ENCODE measurements at places on chromosomes 12 and 14.

DNA sequence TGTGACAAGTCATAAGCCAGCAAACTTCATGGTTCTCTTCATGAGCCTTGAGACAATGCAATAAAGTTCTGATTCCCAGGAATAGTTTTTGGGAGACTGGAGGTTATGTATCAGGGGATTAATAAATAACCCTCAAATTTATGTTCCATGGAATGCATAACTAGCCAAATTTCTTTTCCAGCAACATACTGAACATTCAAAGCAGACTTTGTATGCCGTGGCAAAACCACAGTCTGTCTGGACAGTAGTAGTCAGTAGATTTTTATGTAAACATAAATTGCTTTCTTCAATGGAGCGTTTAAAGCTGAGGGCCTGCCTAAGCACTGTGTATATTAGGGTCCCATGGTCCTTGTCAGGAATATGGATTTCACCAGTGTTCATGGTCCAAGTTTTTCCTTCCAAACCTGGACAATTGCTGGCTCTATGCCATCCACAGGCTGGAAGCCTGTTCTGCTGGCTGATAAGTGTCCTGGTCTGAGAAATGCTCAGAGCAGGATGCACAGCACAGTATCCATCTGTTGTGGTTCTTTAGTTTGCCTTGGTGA is 144.9 kb downstream of the SRGAP1 start:
- DNase-seq: no peak

GRCh38 chr14:85512451-85512850 is 17.5 kb upstream of the FLRT2 start:
- no peak for DNase-seq

GRCh38 chr12:55708695-55709233 is 1.1 kb upstream of the ITGA7 start:
- DNase-seq: no peak

- DNase-seq: no peak
These were observed 73.7 kb downstream of the PTPN21 start for GRCh38 chr14:88481059-88481458.

DNA sequence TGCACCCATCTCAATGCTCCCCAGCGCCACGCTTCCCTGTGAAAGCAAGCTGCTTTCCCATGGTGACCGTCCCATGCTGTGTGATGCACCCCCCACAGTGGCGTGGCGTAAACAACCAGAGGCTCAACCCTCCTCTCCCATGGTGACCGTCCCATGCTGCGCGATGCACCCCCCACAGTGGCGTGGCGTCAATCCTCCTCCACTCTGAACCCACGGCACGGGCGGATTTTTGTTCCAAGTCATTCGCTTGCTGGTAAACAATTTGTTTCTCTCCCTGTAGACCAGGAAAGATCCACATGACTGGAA is 8.9 kb downstream of the STX2 start:
- no peak for DNase-seq

DNA sequence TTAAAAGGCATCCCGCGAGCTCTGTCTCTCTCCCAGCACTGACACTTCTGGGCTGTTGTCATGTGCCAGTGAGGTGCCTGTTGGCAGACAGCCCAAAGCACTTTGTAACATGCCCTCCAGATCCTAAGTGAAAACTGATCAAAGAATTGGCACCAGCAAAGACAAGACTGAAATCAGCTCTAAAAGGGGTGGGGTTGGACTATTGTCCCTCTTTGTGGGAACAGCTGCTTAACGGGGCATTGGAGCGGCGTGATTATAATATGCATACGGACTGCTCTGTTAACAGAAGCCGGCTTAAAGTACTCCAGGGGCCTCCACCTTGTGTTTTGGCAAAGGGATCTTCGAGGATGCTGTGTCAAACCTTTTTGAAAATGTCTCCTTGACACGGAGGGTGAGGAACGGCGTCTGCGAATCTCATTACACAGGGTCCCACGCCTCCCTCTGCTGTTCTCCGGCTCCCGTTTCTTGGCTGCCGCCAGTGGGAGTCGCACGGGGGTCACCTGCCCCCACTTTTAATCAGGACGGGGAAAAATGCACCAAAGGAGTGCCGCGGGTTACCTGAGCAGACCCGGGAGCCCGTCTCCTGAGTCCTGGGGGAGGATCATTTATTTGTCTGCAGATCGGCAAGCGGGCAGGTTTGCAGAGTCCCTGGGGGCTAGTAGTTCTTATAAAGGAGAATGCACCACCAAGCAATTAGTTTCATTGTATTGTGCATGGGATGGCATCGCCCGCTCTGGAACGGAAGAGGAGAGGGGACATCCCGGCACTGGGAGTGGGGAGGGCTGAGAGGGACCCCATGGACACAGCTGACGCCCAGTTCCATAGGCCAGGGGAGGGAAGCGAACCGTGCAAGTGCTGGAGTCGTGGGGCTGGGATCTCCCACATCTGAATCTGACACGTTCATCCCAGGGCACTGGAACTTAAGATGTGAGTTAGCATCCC is 44.3 kb downstream of the SPRING1 start:
- no peak for DNase-seq

DNA sequence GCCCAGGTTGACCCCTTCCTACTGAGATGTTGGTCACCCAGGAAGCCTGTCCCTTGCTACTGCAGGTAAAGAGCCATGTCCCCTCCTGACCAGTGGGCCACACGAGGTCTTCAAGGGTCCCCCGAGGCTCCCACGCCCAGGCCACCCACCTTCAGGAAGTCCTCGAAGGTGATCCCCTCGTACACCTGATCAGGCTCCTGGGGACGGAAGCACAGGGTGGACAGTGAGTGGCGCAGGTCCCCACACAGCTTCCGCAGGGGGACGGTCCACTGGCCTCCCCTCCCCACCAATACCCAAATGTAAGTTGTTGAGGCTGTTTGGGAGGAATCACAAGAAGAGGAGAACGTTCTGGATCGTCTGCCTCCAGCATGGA is 57.4 kb downstream of the TESC start:
- no peak for DNase-seq

- no peak for DNase-seq
These were observed 19.2 kb upstream of the CORO1C start for GRCh38 chr12:108750526-108750925.

GRCh38 chr12:7411343-7411742 is 32.6 kb downstream of the CD163L1 start:
- DNase-seq: no peak

GRCh38 chr14:60655119-60655897 is 6.0 kb upstream of the SIX1 start:
- no peak for DNase-seq

DNA sequence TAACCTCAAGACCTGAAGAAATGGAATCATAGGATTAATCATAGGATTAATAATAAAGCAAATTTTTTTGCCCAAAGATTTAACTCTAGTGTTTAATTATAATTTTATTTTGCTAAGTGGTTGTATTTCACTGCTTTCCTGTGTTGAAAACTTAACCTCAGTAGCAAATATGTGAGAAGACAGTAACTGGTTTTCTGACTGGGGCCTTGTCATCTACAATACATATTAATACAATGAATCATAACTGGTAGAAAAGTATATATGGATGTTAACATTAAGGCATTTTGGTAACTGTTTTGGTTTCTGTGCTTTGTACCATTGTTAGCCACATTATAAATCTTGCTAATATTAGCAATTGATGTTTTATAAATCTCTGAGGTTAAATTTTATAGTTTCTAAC is 92.2 kb downstream of the ACSS3 start:
- DNase-seq: no peak

- DNase-seq: no peak
These were observed 418.2 kb downstream of the ZFP36L1 start for GRCh38 chr14:68374682-68375081.

DNA sequence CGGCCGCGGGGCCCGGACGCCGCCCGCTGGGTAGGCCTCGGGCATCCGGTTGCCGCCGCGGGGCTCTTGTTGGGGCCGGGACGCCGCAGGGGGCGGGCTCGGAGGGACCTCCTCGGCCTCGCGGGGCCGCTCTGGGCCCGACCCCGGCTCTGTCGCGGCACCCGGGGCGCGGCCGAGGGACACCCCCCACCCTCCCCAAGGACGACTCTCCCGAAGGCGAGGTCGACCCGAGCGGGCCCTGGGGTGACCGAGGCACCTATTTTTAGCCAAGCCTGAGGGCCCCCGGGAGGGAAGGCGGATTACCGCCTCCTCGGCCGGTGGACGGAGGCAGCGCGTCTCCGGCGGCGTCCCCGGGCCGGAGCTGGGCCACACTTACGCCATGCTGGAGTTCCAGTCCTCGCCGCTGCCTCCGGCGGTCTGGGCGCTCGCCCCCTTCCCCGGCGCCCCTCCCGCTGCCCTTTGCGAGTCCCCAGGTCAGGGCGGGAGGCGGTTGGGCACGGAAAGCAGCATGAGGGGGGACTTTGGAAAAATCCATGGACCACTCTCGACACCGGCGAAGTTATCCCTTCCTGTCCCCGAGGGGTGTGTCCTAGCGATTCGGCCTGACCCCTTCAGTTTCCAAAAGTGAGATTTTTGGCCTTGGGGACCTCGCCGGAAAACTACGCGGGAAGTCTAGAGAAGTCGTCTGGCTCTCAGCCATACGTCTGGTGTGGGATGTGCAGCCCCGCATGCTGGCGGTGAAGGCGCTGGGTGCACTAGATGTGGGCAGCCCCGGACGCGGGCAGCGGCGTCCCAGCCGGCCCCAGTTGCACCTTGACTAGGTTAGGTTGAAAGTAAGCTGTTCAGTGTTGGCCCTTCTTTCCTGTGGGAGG is 699 bp downstream of the KTN1 start:
- peak; percentile 65 for DNase-seq

- DNase-seq: no peak
These were observed 50.2 kb downstream of the ARL6IP4 start for GRCh38 chr12:123030686-123031085.

GRCh38 chr12:8828257-8829124 is 6.1 kb downstream of the A2ML1 start:
- no peak for DNase-seq

GRCh38 chr14:93855737-93856136 is 67.5 kb upstream of the PRIMA1 start:
- DNase-seq: no peak

DNA sequence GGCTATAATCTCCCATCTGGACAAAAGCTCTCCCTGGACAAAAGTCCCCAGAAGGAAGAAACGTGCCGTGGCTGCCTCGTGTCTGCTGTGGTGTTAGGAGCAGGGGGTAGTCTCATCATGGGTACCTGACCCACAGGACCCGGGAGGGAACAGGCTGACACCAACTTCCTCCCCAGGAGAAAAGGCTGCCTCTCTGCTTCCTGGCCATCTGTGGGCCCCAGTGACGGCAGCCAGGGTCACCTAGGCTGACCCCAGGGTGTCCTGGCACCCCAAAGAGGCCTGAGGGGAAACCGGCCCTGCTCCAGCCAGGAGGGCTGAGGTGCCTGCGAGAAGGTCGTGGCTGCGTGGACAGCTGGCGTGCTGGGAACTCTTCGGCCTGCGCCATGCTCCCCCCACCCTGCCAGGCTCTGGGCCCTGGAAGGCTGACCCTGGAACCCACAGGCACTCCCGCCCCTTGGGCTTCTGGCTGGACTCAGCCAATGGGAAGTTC is 133.9 kb downstream of the RFLNA start:
- no peak for DNase-seq

DNA sequence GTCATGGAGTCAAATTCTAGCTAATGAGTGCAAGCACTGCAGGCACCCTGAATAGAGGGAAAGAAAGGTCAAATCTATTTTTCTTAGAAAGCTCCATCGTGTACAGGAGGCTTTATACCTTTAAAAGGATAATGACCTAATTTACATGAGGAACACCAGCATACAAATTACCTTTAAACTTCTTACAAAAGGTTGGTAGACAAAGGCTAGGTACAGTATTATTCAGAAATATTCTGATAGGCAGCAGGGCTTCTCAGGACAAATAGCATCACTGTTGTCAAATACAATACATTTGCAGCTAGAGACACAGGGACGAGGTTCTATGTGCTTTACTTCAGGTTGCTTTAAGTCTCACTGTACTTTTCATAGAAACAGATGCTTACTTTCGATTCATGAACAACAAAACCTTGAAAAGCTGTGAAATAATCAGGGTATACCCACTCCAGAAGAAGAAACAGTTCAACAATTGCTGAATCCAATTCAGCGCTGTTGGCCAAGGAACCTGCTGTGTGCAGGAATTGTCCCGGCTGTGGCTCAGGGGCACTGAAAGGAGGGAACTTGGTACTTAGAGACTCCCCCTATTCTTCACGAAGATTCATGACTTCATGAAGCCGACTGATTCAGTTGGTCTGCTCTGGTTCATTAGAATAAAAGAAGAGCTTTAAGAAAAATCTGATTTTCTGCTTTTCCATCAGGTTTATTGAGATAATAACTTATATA is 252.9 kb downstream of the PRKD1 start:
- no peak for DNase-seq

- no peak for DNase-seq
These were observed 32.9 kb downstream of the ARID2 start for GRCh38 chr12:45762185-45763110.

DNA sequence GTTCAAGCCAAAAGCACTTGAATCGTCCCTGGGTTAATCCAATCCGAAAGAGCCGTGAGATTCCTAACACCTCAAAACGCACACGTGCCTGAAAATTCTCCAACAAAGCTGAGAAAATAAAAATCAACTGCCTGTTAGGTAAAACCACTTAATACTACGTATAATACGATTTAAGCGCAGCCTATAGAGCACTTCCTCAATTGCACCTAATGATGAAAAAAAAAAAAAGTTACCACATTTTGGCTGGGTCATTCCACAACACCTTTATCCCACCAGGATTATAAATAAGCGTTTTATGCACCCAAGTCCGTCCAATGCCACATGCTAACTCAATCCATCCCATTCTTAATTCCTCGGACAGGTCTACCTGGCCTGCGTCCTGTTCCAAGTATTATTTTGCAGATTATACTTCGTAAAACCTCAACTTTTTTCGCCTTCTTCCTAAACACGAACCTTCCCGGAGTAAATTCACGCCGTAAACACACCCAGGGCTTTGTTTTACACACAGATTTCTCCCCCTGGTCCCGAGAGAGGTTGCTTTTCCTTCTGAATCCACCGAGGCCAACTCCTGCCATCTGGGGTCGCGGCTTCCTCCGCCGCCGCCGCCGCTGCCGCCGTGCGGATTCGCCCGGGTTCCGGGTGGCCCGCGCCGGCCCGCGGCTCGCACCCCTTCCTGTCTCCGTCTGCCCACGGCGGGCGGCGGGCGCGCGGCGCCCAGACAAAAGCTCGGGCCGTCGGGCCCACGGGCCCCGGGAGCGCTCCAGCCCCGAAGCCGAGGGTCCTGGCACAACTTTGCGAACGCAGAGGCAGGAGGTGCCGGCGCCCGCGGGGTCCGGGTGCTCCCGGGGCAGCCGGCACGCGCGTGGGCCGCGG is 66.2 kb downstream of the RNF34 start:
- peak; percentile 52 for DNase-seq
